ENCODE measurements at places on chromosomes 3 and 15.

- no peak for DNase-seq
Observed at GRCh38 chr3:161271646-161272045, 50.5 kb downstream of the NMD3 start.

DNA sequence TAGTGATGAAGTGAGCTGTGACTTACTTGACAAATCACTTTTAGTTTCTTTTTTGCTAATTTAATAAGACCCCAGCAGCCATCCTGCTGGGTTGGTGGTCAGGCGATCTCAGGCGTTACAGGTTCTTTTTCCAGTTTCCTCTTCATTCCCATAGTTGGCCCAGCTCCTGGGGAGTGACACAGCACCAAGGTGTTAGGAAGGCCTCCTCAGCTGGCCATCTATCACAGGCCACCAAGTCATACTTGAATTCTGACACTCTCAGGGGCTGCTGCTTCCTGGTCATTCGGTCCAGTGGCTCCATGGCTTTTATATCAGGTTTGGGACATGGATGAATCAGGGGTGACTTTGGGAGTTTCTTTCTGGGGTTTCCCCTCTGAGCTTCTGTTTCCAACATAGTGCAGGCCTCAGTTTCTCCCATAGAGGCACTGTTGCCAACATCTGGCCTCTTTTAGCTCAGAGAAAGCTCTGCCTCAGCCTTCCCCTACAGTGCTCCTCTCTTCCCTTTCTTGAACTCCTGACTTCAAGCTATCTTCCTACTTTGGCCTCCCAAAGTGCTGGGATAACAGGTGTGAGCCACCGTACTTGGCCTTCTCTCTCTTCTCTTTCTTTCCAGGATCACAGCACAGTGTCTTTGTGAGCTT, 211.8 kb downstream of the NR2F2 start:
- DNase-seq: no peak

DNA sequence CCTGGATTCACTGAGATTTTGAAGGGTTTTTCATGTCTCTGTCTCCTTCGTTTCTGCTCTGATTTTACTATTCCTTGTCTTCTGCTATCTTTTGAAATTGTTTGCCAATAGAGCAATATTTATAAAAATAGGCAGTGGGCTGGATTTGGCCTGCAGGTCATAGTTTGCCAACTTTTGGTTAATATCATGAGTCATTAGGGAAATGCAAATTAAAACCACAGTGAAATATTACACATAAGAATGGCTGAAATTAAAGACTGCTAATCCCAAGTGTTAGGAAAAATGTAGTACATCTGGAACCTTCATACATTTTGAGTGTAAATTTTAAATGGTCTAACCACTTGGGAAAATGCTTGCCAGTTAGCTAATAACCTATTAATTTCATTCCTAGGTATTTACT, 56.3 kb downstream of the ABI3BP start:
- no peak for DNase-seq

DNA sequence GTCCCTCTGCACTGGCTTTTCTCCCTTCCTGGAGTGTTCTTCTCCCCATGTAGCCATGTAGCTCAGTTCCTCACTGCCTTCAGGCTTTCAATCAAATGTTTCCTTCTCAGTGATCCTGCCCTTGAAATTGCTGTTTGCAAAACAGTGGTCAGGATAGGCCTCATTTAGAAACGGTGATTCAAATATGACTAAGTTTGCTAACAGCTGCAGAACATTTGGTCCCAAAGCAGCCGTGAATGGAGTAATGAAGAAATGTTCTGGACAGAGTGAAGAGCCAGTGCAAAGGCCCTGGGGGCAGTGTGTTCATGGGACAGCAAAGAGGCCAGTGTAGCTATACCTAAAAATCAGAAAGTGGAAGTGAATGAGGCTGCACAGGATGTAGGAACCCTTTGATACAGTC, 223.4 kb downstream of the FEZF2 start:
- DNase-seq: no peak
